ENCODE measurements at places on chromosomes 2 and 18. TPM values are rescaled to one million over a fixed set of nuclear protein-coding genes. Genes with fewer than 3 reads are reported as not detected.

DNA sequence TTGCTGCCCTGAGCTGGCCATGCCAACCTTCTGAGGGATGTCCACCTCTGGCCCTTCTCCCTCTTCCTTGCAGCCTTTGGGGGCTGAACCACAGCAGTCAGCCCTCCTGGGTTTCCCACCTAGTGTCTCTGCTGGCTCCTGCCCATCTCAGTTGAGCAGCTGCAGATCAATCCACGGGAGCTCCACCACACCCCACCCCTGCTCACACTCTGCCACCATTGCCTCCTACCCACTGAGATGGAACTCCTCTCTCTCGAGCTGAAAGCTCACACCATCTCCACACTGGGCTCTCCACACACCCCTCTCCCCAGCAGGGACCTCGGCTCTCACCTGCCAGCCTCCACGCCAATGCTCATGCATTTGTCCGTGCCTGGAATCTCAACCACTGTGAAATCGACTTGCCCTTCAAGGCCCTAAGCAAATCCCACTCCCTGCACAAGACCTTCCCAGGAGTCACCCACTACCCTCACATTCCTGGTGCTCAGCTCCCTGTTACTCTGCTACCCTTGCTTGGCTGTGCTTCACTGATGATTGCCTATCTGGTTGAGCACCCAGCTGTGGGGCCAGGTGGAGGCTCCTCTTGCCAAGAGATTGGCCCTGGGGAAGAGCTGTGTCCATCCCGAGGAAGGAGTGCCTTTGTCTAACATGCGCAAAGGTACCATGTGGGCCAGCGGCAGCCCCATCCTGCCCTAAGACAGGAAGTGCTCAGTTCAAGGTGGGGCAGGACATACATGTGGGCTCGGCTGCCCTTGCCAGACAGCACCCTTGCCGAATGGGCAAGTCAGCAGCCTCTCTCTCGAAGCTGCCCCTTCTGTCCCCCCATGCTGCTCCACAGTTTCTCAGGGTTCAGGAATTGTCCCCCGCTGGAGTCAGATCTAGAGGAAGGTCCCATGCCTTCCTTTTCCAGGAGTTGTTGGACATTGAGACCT is 208.7 kb downstream of the CYP26B1 start:
- DNase-seq, result no peak

DNA sequence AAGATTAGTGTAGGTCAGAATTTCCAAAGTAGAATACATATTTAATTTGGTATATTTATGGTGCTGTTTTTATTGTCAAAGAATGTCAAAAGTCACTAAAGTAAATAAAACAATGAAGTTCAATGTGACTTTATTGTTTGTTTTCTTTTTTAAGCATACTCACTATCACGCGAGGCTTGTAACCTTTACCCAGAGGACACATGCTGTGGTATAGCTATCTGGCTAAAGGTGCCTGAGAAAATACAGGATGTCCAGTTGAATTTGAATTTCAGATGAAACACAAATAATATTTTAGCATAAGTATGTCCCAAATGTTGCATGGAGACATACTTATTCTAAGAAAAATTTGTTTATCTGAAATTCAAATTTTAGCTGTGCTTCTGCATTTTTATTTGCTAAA is 103.3 kb upstream of the KLF7 start:
- no peak for DNase-seq

DNA sequence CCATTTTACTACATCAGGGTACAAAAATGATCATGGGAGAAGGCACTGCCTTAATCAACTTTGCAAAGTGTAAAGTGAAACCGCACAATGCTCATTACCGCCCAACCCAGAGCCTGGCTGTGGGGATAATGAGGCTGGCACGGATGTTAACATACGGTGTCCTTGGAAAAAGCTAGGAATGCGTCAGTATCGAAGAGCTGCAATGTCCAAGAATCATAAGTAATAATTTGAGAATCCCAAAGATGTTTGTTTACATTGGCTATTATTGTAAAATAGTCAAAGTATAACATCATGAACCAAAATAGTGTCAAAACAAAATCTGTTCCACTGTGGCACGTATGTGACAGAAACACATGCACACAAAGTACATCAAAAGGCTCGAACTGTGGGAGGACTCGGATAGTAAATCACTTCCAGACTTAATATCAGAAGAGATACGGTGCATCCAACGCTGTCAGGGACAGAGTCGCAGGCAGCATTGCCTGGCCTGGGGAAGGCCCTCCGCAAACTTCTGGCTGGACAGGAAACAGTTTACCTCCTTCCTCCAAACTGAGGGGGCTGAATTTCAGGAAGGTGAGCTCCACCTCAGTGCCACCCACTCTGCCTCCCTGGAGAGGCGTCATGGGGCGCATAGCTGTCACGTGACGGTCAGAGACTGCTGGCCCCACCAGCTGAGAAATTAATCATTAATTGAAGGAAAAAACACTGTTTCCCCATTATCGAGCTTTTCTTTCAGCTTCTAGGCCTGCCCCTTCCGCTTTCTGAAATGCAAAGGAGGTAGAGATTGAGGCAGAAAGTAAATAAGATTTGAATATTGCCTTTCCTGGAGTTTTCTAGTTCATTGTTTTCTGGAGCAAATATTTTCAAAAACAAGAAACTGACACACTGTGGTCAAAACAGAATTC is 1.8 kb upstream of the ID2 start:
- no peak for DNase-seq

- no peak for DNase-seq
Measured at GRCh38 chr2:10332402-10333246, 29.9 kb downstream of the HPCAL1 start.

DNA sequence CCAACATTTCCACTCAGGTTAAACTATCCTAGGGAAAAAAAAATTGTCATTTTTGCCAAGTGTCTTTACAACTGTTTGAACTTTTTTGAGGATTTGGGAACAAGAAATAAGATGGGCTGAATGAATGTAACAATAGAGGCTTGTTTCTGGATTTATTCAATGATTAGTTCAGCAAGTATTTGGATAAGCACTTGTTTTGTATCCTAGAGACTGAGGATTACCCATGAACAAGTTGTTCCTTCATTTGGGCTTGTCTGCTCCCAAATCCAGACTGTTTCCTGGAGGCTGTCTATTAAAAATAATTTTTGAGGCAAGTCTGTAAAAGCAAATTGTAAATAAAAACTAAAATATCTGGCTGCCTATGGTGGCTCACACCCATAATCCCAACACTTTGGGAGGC is 62.0 kb upstream of the CSRNP3 start:
- no peak for DNase-seq

GRCh38 chr2:30960213-30960612 is 153.0 kb upstream of the CAPN13 start:
- DNase-seq, result no peak

GRCh38 chr2:149399934-149400615 is 69.7 kb downstream of the LYPD6 start:
- no peak for DNase-seq

- peak; percentile 85 for DNase-seq
Measured at GRCh38 chr2:64330281-64331113, 123.5 kb upstream of the LGALSL start.

- DNase-seq, result peak; percentile 74
Measured at GRCh38 chr2:107553539-107553938, 273.2 kb upstream of the RGPD4 start.

DNA sequence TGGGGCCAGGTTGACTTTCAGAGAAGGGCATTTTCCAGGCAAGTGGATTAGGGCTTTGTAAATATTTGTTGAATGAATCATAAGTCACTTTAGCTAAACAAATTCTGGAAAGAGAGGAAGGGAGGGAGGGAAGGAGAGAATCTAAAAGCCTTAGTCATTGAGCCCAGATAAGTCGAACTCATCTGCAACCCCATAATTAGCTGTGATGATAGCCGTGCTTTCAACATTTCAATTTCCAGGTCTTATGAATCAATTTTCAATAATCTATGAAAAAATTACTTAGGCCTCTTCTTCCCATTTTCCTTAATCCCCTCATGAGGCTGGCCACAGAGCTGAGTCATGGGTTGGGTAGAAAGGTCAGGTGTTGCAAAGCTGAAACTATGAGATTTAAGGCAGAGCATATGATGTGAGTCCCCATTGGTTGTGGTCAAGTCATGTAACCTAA is 111.9 kb upstream of the MAPRE2 start:
- no peak for DNase-seq

GRCh38 chr2:101987832-101988231 is 3.9 kb upstream of the IL1R2 start:
- DNase-seq, result no peak

GRCh38 chr2:107824451-107825205 is 2.1 kb upstream of the RGPD4 start:
- no peak for DNase-seq

- no peak for DNase-seq
Measured at GRCh38 chr2:66080127-66080526, 354.8 kb upstream of the MEIS1 start.

GRCh38 chr2:174561283-174561971 is 36.2 kb downstream of the WIPF1 start:
- peak; percentile 97 for DNase-seq

- no peak for DNase-seq
Measured at GRCh38 chr2:39264733-39265132, 21.0 kb upstream of the CDKL4 start.

GRCh38 chr2:8593243-8593642 is 88.6 kb upstream of the ID2 start:
- DNase-seq, result no peak

- no peak for DNase-seq
Measured at GRCh38 chr2:120818441-120818920, 82.8 kb downstream of the GLI2 start.

EIF5B gene
- 24.9 TPM for total RNA-seq

LGALSL gene
- total RNA-seq, result 36.1 TPM

TMEM18 gene
- total RNA-seq, result 55.6 TPM

TMEM127 gene
- total RNA-seq, result 25.0 TPM

EFR3B gene
- 14.4 TPM for total RNA-seq

KDSR gene
- 31.5 TPM for total RNA-seq

DUSP19 gene
- total RNA-seq, result 12.2 TPM

TANC1 gene
- 31.6 TPM for total RNA-seq
